ENCODE measurements at places on chromosomes 13 and 19.

- DNase-seq: no peak
Measured at GRCh38 chr19:7831452-7831851, 1.4 kb downstream of the EVI5L start.

GRCh38 chr19:50628551-50628950, 11.1 kb downstream of the SYT3 start:
- DNase-seq: no peak

- no peak for DNase-seq
Measured at GRCh38 chr19:49767381-49767780, 580 bp downstream of the AP2A1 start.

GRCh38 chr13:33879118-33879517, 61.2 kb downstream of the RFC3 start:
- DNase-seq: no peak

DNA sequence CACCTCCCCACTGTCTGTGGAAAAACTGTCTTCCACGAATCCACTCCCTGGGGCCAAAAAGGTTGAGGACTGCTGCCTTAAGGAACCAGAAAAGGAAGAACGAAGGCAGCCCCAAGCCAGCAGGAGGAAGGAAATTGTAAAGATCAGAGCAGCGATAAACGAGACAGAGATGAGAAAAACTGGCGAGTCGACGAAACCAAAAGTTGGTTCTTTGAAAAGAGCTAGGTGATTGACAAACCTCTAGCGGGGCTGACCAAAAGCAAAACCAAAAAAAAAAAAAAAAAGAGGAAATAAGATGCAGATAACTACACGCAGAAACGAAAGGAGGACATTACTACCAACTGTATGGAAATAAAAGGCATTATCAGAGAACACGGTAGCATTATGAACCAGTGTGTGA, 76.9 kb downstream of the GADD45B start:
- peak; percentile 58 for DNase-seq

GRCh38 chr19:55502197-55502952, 14.1 kb downstream of the SSC5D start:
- DNase-seq: no peak

DNA sequence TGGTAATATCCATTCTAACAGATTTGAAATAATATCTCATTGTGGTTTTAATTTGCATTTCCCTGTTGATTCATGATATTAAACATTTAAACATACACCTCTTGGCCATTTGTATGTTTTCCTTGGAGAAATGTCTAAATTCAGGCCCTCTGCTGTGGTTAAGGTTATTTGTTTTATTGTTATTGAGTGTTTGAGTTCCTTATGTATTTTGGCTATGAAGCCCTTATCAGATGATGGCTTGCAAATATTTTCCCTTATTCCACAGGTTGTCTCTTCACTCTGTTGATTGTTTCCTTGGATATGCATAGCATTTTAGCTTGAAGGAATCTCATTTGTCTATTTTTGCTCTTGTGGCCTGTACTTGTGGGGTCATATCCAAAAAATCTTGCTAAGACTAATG, 303.6 kb downstream of the GPC5 start:
- no peak for DNase-seq

DNA sequence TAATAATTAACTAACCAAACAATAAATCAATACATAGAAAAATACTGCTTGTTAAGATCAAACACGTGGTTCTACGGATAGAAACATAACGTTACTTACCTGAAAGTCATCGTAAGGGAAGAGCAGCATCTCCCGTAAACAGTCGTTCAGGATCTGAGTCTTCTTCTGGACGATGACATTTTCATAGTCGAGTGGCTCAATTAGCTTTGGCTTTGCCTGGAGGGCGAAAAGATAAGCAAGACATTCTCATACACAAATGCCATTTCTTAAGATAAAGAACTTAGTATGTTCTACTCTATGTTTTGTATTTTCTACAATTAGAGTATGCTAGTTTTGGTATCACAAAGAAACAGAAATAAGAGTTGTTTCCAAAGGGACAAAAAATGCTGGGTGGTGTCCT, 22.5 kb downstream of the DOCK9 start:
- no peak for DNase-seq

GRCh38 chr19:7869453-7869909, 4.7 kb downstream of the PRR36 start:
- peak; percentile 79 for DNase-seq

- no peak for DNase-seq
Measured at GRCh38 chr13:107753291-107753690, 462.0 kb downstream of the LIG4 start.

- no peak for DNase-seq
Measured at GRCh38 chr13:32838945-32839344, 177.3 kb upstream of the KL start.

DNA sequence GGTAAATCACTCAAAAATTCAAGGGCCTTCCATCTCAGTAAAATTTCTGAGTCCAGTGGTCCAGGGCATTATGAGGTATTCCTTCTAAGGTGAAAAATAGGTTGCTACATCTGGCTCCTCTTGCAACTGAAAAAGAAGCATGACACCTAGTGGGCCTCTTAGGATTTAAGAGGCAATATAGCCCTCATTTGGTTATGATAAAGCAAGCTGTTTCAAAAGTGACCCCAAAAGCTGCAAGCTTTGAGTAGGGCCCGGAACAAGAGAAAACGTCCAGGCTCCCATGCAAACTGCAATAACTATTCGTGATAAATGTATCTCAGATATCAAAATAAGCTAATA, 1910.2 kb upstream of the PRR20A start:
- no peak for DNase-seq

- no peak for DNase-seq
Measured at GRCh38 chr13:110403721-110404120, 96.6 kb downstream of the COL4A2 start.

DNA sequence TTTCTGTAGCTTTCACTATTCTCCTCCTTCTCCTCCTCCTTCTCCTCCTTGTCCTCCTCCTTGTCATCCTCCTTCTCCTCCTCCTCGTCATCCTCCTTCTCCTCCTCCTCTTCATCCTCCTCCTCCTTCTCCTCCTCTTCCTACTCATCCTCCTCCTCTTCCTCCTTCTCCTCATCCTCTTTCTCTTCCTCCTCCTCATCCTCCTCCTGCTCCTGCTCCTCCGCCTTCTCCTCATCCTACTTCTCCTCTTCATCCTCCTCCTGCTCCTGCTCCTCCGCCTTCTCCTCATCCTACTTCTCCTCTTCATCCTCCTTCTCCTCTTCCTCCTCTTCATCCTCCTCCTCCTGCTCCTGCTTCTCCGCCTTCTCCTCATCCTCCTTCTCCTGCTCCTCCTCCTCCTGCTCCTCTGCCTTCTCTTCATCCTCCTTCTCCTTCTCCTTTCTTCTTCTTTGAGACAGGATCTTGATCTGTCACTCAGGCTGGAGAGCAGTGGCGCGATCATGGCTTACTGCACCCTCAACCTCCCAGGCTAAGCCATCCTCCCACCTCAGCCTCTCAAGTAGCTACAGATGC, 36.3 kb downstream of the TRPM4 start:
- no peak for DNase-seq

DNA sequence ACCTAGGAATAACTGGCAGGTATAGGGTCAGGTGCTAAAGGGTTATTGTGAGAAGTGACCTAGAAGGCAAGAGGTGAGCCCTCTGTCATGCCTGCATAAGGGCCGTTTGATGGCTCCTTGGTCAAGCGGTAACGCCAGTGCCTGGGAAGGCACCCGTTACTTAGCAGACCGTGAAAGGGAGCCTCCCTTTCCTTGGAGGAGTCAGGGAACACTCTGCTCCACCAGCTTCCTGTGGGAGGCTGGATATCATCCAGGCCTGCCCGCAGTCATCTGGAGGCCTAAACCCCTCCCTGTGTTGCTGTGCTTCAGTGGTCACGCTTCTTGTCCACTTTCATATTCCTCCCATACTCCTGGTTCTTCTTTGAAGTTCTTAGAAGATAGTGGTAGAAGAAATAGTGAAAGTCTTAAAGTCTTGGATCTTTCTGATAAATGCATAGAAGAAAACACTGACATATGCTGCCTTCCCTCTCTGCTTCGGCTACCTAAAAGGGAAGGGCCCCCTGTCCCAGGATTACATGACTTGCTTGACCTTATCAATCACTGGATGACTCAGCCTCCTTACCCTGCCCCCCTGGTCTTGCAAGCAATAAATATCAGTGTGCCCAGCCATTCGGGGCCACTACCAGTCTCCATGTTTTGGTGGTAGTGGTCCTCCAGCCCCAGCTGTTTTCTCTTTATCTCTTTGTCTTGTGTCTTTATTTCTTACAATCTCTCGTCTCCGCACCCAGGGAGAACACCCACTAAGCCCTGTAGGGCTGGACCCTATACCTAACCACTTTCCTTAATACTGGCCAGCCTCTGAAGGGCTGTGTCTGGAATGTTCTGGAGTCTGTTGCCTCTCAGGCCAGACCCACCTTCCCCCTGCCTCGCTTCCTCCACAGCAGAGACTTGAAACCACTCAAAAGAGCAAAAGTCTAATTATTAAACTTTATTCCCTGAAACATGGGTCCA, 16.1 kb upstream of the ABCC4 start:
- no peak for DNase-seq

DNA sequence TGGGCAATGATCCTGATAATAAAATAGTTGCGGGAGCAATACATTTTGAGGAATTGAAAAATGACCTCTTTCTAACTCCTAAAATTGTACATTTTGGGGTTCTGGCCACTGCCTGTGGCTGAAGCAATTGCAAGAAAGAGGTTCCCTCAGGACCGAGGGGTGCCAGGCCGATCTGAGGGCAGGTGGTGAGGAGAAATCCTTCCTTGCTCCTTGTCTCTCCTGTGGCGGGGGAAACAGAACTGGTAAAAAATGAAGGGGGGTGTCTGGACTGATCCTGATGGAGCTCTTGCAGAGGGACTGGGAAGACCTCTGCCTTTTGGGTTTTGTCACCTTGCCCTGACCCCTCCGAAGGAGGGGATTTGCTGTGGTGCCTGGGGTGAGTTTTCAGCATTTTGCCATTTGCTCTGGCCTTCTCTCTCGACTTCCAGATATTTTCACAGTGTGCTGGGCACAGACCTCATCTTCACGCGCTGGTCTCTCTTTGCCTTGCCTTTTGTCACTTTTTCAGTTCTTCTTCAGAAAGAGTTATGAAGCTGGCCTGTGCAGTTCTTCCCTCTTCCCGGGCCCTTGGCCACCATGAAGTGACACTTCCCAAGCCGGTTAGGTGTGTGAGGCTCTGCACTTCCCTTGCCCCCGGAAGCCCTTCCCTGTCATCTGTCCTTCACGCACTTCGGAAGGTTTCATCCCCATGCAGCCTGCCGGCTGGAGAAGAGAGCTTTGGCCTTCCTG, 22.2 kb downstream of the NFIX start:
- no peak for DNase-seq

DNA sequence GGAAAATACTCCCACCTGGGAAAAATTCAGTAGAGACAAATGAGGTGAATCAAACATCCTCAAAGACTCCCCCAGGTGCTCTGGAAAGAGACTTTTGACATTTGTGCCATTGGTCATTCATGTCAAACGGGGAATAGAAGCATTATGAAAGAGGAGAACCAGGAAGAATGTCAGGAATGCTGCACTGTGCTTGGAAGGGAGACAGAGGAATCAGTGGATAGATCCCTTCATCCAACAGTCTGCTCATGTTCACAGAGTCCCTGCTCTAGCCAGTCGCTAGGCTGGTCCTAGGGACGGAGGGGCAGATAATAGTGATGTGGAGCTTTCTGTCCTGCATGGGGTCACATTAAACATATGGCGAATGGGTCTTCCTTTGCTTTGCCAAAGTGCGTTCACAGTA, 384.4 kb downstream of the FGF9 start:
- DNase-seq: no peak

DNA sequence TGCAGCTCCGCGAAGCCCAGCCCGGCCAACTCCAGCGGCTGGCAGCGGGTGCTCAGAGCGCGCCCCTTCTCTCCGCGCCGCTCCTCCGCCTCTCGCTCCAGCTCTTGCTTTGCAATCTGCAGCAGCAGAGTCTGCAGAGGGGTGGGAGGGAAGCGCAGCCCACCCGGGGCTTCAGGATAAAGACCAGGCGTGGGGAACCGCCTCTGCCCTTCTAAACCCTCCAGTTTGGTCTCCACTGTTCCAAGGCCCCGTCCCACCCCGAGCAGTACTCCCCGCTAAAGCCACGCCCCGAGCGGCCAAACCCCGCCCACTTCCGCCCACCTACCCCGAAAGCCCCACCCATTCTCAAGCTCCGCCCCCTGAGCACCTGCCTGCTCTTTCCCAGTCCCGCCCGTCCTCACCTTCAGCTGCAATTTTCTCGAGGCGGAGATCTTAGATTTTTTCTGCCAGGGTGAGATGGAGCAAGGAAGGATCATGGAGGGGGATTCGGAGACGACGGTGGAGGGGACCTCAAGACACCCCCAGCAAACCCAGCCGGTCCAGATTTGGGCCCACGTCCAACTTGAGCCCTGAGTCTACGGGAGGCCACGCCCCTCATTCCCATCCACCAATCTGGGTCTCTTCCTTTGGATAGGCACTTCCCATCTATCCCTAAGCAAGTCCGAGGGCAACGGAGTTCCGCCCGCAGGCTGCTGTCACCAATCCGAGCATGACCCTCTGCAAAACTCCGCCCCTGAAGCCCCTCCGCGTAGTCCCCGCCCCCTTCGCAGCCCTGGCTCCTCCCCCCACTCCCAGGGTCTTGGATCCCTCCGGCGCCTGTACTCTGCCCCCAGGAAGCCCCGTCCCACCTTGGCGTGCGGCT, 1.1 kb downstream of the TNNI3 start:
- DNase-seq: peak; percentile 64

- DNase-seq: peak; percentile 80
Measured at GRCh38 chr19:19185853-19186740, 5.9 kb downstream of the BORCS8 start.

DNA sequence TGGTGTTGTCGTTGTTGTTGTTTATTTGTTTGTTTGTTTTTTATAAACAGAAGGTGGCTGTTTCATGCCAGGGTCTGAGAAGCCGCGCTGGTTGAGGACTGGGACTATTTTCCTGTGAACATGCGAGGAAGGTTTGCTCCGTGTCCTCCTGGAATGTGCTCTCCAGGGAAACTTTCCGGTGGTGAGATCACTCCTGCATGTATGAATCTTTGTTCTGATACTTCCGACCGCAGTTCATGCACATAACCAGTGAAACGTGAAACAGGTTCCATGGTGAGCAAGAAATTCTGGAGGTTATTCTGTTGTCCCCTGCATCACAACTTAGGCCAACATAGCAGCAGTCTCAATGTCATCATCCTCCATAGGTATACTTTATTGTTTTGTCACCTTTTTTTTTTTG, 187.6 kb upstream of the ARGLU1 start:
- DNase-seq: no peak

- no peak for DNase-seq
Measured at GRCh38 chr13:79775830-79776229, 294.9 kb downstream of the NDFIP2 start.

- peak; percentile 28 for DNase-seq
Measured at GRCh38 chr13:111031531-111031961, 83.6 kb upstream of the ARHGEF7 start.

- DNase-seq: no peak
Measured at GRCh38 chr19:30679789-30680188, 307.6 kb downstream of the ZNF536 start.

GRCh38 chr19:31666126-31666525, 316.9 kb upstream of the TSHZ3 start:
- DNase-seq: no peak

GRCh38 chr19:16118489-16119033, 6.9 kb downstream of the RAB8A start:
- peak; percentile 54 for DNase-seq

All from stimulated activated CD4-positive, alpha-beta T cell treated with anti-CD3 and anti-CD28 coated beads, Interleukin-2, amount 100 ng/mL, for 24 hours (primary cell).